ENCODE measurements at places on chromosomes 7 and 10.

- DNase-seq: no peak
Measured at GRCh38 chr10:11910102-11910501, 86.9 kb downstream of the PROSER2 start.

GRCh38 chr7:141722529-141722928 lies 14.4 kb downstream of the WEE2 start:
- DNase-seq: no peak

DNA sequence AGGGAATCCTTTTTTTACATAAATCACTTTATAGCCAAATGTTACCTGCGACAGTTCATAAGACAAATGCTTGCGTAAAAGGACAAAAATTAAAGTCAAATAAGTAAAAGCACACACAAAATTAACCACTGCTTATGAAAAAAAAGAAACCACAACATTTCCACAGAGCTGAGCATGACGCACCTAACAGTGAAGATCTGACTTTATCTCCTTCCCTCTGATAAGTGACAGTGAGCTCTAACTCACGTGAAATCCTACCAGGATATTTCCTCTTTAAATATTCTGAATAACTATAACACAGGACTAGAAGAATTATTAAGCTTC lies 225.5 kb downstream of the SFMBT2 start:
- no peak for DNase-seq

GRCh38 chr10:21509341-21510240 lies 15.9 kb downstream of the SKIDA1 start:
- DNase-seq: no peak

DNA sequence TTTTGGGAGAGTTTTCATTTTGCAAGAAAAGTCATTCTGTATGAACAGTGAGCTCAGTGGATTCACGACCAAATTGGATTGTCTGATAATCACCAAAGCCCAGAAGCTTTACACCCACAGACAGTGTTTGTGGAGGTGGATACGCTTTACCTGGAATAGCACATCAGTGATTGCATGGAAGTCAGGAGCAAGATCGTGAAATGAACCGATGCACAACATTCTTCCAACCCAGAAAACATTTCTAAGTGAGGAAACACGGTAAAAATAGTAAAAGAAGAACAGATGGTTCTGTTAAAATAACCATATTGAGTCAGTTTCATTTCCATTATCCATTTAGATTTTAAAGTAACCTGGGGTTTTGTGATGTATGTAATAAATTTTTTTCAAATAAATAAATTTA lies 478.2 kb upstream of the PFKP start:
- DNase-seq: no peak

- no peak for DNase-seq
Measured at GRCh38 chr10:131021246-131021895, 290.1 kb downstream of the TCERG1L start.

- no peak for DNase-seq
Measured at GRCh38 chr7:100835903-100836811, 8.8 kb upstream of the EPHB4 start.
